Skeletal muscle tissue (tissue), 5 donors: ENCODE measurements at places on chromosomes 7 and 10. TPM values are rescaled to one million over a fixed set of nuclear protein-coding genes. Genes with fewer than 3 reads are reported as not detected.

TAS2R5 gene
- total RNA-seq: 0.52 TPM

NPSR1 gene
- 1.6 TPM for total RNA-seq

ITPRID1 gene
- total RNA-seq: 0.52 TPM

RARRES2 gene
- total RNA-seq: 54.3 TPM

TMEM213 gene
- not detected for total RNA-seq

HHEX gene
- total RNA-seq: 3.1 TPM

GPR146 gene
- total RNA-seq: 5.2 TPM
